ENCODE measurements at places on chromosomes 6 and 20. TPM values are rescaled to one million over a fixed set of nuclear protein-coding genes. Genes with fewer than 3 reads are reported as not detected.

Gene DDR1
- 22.4 TPM for total RNA-seq

Gene GLO1
- total RNA-seq: 178 TPM

Gene RBM38
- total RNA-seq: 6.2 TPM

Gene TMC2
- total RNA-seq: not detected

Gene SIRPB2
- not detected for total RNA-seq

Gene VNN1
- not detected for total RNA-seq

Gene ZNF831
- total RNA-seq: not detected

Gene OPRM1
- not detected for total RNA-seq

Gene ARMH2
- not detected for total RNA-seq

Gene PTK6
- total RNA-seq: 0.11 TPM

Gene BMP6
- total RNA-seq: 3.7 TPM

Gene CGA
- total RNA-seq: not detected

Gene ZSCAN23
- total RNA-seq: 6.3 TPM

Gene KHDC1L
- not detected for total RNA-seq

Gene GSTA3
- not detected for total RNA-seq

Gene PSMF1
- total RNA-seq: 27.7 TPM

Gene RAB22A
- total RNA-seq: 18.6 TPM

Gene ZBP1
- not detected for total RNA-seq

Gene CST4
- total RNA-seq: 0.22 TPM

Gene ANKRD6
- 2.0 TPM for total RNA-seq

Gene CTCFL
- not detected for total RNA-seq

Gene MEP1A
- not detected for total RNA-seq

Gene CD83
- total RNA-seq: 1.2 TPM

Gene FAM209A
- not detected for total RNA-seq

Gene BHLHE23
- total RNA-seq: not detected

Gene SGK2
- 1.1 TPM for total RNA-seq

Gene PAX1
- not detected for total RNA-seq

Gene IDH3B
- 137 TPM for total RNA-seq

Gene GMPR
- 8.1 TPM for total RNA-seq

Gene MUC22
- total RNA-seq: not detected

Gene FABP7
- total RNA-seq: not detected

Gene C20orf173
- not detected for total RNA-seq

Gene PAK5
- total RNA-seq: not detected

Gene TFAP2A
- not detected for total RNA-seq

Gene PTGIS
- 58.2 TPM for total RNA-seq

Gene RRAGD
- total RNA-seq: 2.3 TPM
